Smooth muscle cell of the coronary artery (primary cell): ENCODE measurements at places on chromosomes 6 and 20. TPM values are rescaled to one million over a fixed set of nuclear protein-coding genes. Genes with fewer than 3 reads are reported as not detected.

The SLC32A1 gene
- total RNA-seq, result not detected in 2 replicates

The DUSP22 gene
- total RNA-seq, result 13.5 and 15.3 TPM in 2 replicates

The GHRH gene
- not detected in 2 replicates for total RNA-seq

The FERMT1 gene
- total RNA-seq, result 1.3 and 5.2 TPM in 2 replicates

The ZNF334 gene
- 1.2 and 1.3 TPM in 2 replicates for total RNA-seq

The CYP39A1 gene
- under 0.01 and 2.1 TPM in 2 replicates for total RNA-seq

The BMP5 gene
- not detected in 2 replicates for total RNA-seq

The CFB gene
- 15.0 and 108 TPM in 2 replicates for total RNA-seq
